Caki2 (cell line): ENCODE measurements at places on chromosomes 1 and 21.
A peak's percentile ranks its signal among the peaks of the same experiment; 100 is the strongest.

DNA sequence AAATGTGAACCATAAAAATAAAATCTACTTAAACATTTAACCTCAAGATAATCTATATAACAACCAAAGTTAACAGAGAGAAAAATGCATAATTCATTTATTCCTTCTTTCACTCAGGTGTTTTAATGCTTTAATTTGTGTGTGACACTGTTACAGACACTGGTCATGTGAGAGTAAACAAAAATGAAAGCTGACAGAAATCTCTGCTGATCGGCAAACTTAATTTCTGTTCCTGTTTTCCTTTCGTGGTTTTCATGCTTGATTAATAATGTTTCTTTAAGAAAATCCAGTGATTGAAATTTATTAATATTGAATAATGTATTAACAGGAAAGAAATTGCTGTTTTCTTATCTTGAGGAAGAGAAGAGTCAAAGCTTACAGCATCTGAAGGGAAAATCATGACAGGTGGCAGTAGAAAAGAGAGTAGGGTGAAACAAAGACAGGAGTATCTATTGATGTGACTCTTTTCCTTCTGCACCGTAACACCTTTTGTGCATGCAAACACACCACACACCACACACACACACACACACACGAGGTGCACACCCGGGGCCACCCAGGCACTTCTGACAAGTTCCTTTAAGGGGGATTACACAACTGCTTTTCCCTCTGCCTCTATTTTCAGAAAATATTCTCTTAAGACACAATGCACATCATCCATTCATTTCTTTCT lies 1.6 kb downstream of the OR2AK2 start:
- no peak for DNase-seq

DNA sequence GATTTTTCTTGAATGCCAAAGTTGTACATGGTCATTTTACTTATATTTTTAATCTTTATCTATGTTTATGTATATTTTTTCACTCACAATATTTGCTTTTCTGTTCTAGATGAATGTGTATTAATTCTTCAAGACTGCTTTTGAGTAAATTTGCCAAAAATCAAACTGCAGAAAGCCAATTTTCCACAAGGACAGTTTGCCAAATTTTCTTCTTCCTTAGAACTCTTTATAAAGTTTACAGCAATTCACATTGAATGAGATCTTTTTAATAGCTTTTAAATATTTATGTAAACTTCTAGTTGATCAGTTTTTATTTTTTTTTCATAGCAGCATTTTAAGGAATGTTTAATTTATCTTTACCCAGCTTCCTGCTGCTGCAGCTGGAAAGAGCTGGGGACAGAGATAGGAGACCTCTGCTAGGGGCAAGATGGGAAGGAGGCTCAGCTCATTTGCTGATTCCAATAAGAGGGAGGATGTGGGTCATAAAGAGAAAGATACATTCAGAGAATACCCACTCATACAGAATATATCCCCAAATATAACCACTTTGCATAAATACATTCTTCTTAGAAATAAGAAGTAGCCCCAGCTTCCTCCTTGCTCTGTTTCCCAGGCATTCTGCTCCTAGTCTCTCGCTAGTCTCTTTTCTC lies 93.0 kb downstream of the ODF2L start:
- DNase-seq: no peak

DNA sequence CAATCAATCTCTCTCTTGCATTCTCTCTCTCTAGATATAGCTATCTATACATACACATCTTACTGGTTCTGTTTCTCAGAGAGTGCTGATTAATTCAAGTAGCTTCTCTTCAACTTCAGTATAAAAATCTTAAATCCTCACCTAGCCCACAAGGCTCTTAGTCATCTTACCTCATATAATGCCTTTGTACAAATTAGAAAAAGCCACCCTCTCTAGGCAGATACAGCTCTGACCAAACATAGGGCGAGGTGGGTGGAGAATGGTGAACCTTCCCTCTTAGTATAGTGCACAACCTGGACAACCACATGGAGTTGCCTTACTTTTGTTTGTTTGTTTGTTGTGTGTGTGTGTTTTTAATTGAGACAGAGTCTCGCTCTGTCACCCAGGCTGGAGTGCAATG lies 5.1 kb upstream of the INAVA start:
- DNase-seq: no peak

DNA sequence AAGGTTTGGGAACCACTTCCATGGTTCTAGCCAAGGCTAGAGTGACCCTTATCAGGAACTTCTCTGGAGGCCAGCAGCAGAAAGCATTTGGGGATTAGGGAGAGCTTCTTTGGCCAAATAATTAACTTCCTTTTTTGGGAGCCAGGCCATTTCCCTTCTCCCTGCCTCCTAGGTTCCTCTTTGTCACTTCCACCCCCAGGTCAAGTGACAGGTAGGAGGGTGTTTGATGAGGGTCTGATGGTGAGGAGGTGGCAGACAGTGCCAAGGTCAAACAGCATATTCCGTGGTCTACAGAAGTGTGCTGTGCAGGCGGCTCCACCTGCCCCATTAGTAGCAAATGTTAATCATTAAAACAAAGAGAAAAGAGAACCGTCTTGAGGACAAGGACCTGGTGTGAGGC lies 1.9 kb upstream of the KCNA10 start:
- DNase-seq: no peak

GRCh38 chr1:21257431-21258135 lies 32.7 kb downstream of the ECE1 start:
- no peak for DNase-seq

DNA sequence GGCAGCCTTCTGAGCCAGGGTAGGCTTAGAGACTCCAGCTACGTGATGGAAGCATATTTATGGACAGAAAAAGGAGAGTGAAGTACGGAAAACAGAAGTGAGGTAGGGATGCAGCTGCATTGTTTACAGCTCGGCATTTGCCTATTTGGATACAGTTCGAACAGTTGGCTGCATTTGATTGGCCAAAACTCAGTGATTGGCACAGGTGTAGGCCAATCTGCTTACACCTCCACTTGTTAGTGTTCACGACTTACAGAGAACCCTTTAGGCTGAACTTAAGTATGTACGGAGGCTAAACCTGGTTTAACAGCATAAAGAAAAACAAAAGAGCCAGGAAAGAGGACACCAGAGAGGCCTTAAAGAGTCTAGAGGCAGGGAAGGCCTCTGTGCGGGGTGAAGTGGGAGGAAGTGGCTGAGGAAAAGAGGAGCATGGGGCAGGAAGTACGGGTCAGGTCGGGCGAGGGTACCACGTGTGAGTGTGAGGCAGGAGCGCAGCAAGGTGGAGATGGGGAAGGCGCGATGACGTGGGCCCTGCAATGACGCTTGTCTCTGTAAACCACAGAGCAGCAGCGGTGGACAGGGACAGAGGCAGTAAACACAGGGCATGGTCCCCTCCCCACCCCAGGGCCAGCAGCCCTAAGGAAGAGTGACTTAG lies 32.0 kb downstream of the RSPH1 start:
- peak; percentile 25 for DNase-seq

- DNase-seq: no peak
Observed at GRCh38 chr21:16421007-16421406, 691.2 kb downstream of the USP25 start.

DNA sequence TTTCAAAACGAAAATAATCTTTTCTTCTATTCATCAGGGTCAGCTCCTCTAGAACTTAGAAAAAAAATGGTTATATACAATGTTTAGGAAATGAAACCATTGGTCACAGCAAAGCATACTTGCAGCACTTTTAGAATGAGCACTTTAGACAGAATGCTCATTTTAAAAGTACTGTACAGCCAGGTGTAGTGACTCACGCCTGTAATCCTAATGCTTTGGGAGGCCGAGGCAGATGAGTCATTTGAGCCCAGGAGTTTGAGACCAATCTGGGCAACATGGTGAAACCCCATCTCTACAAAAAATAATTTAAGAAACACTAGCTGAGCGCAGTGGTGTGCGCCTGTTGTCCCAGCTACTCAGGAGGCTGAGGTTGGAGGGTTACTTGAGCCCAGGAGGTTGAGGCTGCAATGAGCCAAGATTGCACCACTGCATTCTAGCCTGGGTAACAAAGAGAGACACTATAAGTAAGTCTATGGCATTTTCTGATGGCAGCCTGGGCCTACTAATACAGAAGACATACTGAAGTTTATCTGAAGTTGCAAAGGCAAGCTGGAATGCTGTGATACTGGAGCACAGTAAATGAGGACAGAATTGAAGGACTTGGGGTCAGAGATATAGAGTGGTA lies 48.9 kb upstream of the ZNF326 start:
- no peak for DNase-seq

DNA sequence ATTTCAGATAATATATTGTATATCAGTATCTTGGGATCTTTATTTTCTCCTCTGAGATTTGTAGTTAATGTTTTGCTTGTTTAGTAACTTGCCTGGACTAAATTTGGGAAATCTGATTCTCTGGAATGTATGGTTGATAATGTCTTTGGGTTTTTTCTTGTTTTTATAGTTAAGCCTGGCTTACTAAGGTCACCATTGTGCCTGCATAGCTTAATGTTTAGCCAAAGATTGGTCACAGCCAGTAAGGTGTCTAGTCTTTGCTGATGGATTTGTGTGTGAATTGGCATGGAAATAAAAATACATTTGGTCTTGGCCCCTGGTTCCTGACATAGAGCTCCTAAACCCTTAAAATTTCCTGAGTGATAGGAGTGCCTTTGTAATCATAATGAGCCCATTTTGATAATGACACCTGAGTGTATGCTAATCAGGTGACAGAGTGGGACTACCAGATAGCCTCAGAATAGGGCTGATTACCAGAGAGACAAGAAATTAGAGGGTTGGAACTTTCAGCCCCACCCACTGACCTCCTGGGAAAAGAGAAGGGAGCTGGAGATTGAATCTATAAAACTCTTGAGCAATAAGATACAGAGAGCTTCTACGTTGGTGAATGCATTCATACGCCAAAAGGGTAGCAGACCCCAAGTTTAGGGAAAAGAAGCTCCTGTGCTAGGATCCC lies 47.9 kb upstream of the NUF2 start:
- DNase-seq: peak; percentile 92

- no peak for DNase-seq
Observed at GRCh38 chr1:25703041-25703440, 86.5 kb downstream of the MAN1C1 start.

DNA sequence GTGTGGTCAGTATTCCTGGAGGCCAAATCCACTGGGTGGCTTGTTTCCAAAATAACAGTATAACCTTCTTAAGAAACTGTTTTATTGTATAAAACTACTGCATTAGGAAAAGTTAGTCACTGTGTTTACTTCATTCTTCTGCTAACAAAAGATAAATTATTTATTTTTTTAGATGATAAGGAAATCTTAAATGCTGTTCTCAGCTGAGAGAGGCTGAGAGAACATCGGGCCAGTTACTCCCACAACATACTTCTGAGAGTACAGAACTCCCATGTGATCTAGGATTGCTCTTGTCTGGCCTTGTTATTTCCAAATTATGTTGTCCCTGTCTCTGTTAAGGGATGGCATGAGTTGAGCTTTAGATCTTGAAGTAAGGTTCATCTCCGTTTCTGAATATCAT lies 96.7 kb upstream of the CXADR start:
- DNase-seq: no peak

GRCh38 chr1:45809761-45810160 lies 6.3 kb downstream of the MAST2 start:
- DNase-seq: no peak

DNA sequence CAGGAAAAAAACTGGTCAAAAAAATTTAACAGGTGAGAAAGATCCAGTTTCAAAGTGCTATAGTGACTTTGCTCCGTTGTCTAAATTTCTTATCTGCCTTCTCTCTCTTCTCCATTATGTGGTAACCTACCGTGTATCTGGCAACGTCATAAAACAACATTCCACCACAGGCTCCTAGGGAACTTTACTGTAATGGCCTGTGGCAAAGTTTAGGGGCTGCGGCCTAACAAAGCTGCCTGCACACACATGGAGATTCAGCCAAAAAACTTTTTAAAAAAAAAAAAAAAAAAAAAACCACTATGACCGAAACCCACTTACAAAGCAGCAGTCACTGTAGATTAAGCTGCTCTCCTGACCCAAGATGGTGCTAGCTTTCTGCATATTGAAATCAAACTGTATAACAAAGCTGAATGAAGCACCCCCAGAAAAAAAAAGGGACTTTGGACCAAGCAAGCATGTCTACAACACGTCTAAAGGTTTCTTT lies 202.6 kb downstream of the SLC45A1 start:
- DNase-seq: no peak

DNA sequence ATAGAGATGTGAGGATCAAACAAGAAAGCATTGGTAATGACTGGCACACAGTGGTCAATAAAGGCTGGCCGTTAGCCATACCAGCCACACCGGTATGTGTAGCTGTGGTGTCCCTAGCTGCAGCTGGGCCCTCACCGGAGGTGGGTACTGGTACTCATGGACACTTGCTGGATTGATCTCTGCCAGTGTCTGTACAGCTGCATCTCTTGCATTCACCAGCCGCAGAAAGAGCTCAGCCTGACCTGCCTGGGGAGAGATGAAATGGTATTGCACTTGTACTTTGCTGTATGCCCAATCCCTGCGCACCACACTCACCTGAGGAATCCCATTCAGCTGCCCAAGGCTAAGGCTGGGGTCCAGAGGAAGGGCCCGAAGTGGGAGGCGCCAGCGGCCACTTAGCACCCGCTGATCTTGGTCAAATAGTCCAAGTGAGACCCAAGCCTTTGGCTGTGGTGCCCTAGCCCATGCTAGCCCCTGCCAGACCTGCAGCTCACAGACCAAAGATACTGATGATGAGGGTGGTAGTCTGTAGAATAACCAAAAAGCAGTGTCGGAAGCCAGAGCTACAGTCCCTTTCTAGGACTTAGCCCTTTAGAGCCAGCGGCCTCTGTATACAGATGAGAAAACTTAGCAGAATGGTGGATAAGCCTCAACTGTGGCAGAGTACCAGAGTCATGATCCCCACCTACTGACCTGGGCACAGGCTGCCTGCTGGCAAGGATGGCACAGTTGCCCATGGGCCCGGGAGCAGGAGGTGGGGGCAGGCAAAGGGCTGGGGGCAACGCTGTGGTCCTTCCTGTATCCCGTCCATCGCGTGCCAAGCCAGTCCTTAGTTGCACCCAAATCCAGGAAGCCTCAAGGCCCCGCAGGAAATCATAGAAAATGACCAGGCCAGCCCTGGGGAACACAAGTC lies 3.0 kb downstream of the CCDC17 start:
- no peak for DNase-seq

- DNase-seq: no peak
Observed at GRCh38 chr1:119226321-119226720, 85.9 kb upstream of the WARS2 start.

DNA sequence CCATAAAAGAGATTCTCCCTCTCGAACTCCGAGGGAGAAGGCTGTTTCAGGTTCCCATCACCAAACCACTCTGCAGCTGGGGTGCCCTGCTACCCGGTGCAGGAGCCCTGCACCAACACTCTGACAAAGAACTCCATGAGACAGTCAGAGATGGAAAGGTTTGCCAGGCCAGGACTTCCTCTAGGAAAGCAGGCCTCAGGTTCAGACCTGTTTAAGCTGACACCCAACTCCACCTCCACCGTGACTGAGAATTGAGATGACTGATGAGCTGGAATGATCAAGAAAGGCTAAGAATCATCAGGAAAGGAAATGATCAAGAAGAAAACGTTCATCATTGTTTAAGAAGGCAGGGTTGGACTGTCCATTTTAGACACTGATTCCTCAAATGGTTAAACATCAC lies 46.2 kb upstream of the KCNE1 start:
- no peak for DNase-seq

- DNase-seq: no peak
Observed at GRCh38 chr1:12640958-12641272, 3.0 kb upstream of the AADACL4 start.
